AG08395 (cell line): ENCODE measurements at places on chromosomes 5 and 9.
A peak's percentile ranks its signal among the peaks of the same experiment; 100 is the strongest.

DNA sequence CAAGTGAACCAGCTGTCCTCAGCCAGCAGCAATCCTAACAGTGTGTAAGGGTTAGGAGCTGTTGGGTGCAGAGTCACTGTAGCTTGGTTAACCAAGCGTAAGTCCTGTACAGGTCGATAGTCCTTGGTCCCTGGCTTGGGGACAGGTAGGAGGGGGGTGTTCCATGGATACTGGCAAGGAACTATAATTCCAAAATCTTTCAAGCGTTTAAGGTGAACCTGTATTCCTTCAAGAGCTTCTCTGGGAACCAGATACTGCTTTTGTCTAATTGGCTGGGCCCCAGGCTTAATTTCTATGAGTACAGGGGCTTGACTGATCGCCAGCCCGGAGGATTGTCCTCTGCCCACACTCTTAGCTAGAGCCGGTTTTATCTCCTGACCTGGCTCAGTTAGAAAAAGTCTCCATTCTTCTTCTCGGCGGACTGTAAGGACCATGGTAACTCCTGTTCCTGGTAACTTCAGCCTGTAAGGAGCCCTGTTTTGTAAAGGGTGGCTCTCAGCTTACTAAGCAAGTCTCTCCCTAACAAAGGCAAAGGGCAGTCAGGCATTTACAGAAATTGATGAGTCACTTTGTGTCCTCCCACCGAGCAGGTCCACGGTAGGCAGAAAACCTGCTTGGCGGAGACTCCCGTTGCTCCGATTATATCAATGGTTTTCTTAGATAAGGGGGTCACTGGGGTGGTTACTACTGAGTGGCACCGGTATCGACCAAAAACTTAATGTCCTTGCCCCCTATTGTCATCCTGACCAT lies 6.0 kb upstream of the ZNF354C start:
- no peak for DNase-seq

DNA sequence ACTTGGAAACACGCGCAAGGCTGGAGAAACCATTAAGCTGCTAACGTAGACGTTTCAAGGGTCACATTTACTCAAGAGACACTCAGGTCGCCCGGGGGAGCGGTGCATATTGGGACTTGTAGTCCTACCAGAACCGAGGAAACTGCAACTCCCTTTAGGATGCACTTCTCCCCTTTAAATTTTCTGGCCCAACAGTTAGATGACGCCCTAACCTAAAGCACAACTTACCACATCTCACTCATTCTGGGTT lies 384 bp upstream of the DMXL1 start:
- DNase-seq, result no peak

GRCh38 chr9:122116040-122116439 lies 22.9 kb upstream of the TTLL11 start:
- no peak for DNase-seq

GRCh38 chr9:27489087-27489876 lies 34.8 kb upstream of the IFNK start:
- DNase-seq, result no peak

GRCh38 chr5:115842089-115842935 lies 577 bp downstream of the AP3S1 start:
- DNase-seq, result peak; percentile 57

- no peak for DNase-seq
Measured at GRCh38 chr9:109972026-109972882, 192.3 kb downstream of the PALM2AKAP2 start.

DNA sequence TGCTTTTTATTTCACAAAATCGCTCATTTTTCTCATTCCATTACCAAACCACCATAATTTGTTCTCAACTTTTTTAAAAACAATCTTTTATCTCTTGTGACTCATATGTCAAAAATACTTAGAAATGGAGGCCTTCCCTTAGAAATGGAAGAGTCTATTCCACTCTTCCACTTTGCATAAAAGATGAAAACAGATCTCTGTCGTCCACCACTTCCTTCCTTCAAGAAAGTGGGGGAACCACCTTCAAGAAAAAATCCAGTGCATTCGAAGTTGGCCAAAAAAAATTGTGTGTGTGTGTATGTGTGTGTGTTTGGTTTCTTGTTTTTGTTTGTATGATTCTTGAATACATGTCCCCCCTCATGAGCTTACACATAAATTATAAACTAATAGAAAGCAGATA lies 628.8 kb upstream of the DMAC1 start:
- DNase-seq, result no peak
